GM23248 (cell line): ENCODE measurements at places on chromosomes 4 and X.

- H3K4me3 ChIP-seq, result no peak overlapping the region
- peak; percentile 57 for DNase-seq
- no peaks in the 10 kb centered on the region for H3K36me3 ChIP-seq
- H3K27ac ChIP-seq, result peak overlapping the region; percentile 89
- H3K27me3 ChIP-seq, result no peaks in the 10 kb centered on the region
Observed at GRCh38 chr4:40916880-40917279, 167.1 kb downstream of the NSUN7 start.

GRCh38 chr4:2051086-2051485 lies 8.0 kb upstream of the NAT8L start:
- no peaks in the 10 kb centered on the region for H3K4me1 ChIP-seq
- peaks cover 30% of the 10 kb centered on the region for H3K27me3 ChIP-seq
- H3K4me3 ChIP-seq, result no peak overlapping the region
- no peak overlapping the region for H3K27ac ChIP-seq
- no peak for DNase-seq

- no peak overlapping the region for H3K4me3 ChIP-seq
- H3K4me1 ChIP-seq, result no peaks in the 10 kb centered on the region
- no peaks in the 10 kb centered on the region for H3K36me3 ChIP-seq
- no peak overlapping the region for H3K27ac ChIP-seq
- H3K27me3 ChIP-seq, result no peaks in the 10 kb centered on the region
Observed at GRCh38 chrX:130841776-130842175, 61.2 kb downstream of the ENOX2 start.

- H3K36me3 ChIP-seq, result no peaks in the 10 kb centered on the region
- H3K27me3 ChIP-seq, result peaks cover 4% of the 10 kb centered on the region; the same call in 1 of the 2 replicates
- H3K4me1 ChIP-seq, result peaks cover under 1% of the 10 kb centered on the region; the same call in 1 of the 2 replicates
- DNase-seq, result no peak
- H3K27ac ChIP-seq, result no peak overlapping the region
Observed at GRCh38 chr4:38504396-38504715, 159.6 kb upstream of the KLF3 start.

GRCh38 chrX:14865201-14865600 lies 7.7 kb downstream of the FANCB start:
- no peaks in the 10 kb centered on the region for H3K36me3 ChIP-seq
- no peaks in the 10 kb centered on the region for H3K27me3 ChIP-seq
- H3K4me1 ChIP-seq, result peaks cover 22% of the 10 kb centered on the region
- H3K4me3 ChIP-seq, result 0 out of 2 replicates have a peak overlapping the region, but pooled peaks have one; percentile 18
- DNase-seq, result peak; percentile 48

- H3K27me3 ChIP-seq, result no peaks in the 10 kb centered on the region
- no peak for DNase-seq
- no peaks in the 10 kb centered on the region for H3K4me1 ChIP-seq
Observed at GRCh38 chr4:74386159-74386558, 21.2 kb downstream of the EREG start.

GRCh38 chr4:28482580-28483270 lies 1622.1 kb downstream of the STIM2 start:
- peak; percentile 19 for DNase-seq
- H3K4me3 ChIP-seq, result no peak overlapping the region
- H3K36me3 ChIP-seq, result no peaks in the 10 kb centered on the region
